Natural killer cell treated with Interleukin-12 subunit alpha and Interleukin-12 subunit beta and Interleukin-15 and Interleukin-18, amount 100 ng/mL, for 72 hours (primary cell): ENCODE measurements at places on chromosomes 4 and X. TPM values are rescaled to one million over a fixed set of nuclear protein-coding genes. Genes with fewer than 3 reads are reported as not detected.

Gene MXRA5
- not detected for total RNA-seq

Gene TRIML2
- not detected for total RNA-seq

Gene ABLIM2
- total RNA-seq = 0.24 TPM

Gene KCND1
- total RNA-seq = 3.3 TPM

Gene FUNDC2
- total RNA-seq = 47.2 TPM

Gene SULT1E1
- total RNA-seq = not detected

Gene TTC29
- total RNA-seq = not detected

Gene DCAF12L1
- total RNA-seq = not detected

Gene NDST3
- not detected for total RNA-seq

Gene FGB
- not detected for total RNA-seq

Gene CABS1
- total RNA-seq = not detected

DNA sequence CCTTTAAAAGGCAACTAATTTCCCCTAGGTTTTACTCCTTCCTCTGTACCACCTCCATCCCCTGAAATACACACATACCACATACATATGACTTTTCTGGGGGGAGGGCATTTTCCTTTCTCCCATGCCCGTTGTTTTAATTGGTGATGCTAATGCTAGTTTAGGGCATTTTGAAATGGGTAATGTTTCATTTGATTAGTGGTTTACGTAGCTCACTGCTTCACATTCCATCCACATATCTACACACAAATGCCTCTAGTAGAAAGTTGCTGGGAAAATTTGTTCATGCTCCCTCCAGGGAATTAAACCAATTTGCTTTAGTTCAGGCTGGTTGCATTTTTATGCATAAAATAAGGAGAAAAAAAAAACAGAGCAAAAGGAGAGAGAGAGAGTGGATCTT is 231.2 kb downstream of the FRAS1 start:
- H3K36me3 ChIP-seq = no peaks in the 10 kb centered on the region
- H3K27me3 ChIP-seq = peaks cover 11% of the 10 kb centered on the region
- no peaks in the 10 kb centered on the region for H3K4me1 ChIP-seq
- H3K27ac ChIP-seq = no peak overlapping the region
- no peak for DNase-seq

DNA sequence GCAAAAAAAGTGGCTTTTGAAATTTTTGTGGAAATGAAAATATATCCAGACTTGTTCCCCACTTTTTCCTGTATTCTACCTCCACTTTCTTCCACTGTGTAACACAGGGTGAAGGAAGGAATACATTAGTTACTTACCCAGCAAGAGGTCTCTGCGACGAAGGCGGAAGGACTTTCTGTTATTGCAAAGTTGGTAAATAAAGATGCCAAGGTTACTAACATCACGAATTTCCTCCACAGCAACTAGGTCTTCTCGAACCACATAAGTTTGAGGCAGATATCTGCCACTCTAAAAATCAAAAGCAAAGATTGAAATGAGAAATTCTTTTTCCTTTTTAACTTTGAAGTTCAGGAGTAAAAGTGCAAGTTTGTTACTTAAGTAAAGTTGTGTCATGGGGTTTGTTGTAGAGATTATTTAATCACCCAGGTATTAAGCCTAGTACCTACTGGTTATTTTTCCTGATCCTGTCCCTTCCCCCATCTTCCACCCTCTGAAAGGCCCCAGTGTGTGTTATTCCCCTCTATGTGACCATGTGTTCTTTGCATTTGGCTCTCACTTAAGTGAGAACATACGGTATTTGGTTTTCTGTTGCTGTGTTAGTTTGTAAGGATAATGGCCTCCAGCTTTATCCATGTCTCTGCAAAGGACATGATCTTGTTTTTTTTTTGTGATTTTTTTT is 5.8 kb downstream of the ITM2A start:
- no peaks in the 10 kb centered on the region for H3K27me3 ChIP-seq
- peaks cover 18% of the 10 kb centered on the region for H3K36me3 ChIP-seq
- no peak for DNase-seq
- H3K4me1 ChIP-seq = peaks cover 7% of the 10 kb centered on the region
- H3K4me3 ChIP-seq = no peak overlapping the region

DNA sequence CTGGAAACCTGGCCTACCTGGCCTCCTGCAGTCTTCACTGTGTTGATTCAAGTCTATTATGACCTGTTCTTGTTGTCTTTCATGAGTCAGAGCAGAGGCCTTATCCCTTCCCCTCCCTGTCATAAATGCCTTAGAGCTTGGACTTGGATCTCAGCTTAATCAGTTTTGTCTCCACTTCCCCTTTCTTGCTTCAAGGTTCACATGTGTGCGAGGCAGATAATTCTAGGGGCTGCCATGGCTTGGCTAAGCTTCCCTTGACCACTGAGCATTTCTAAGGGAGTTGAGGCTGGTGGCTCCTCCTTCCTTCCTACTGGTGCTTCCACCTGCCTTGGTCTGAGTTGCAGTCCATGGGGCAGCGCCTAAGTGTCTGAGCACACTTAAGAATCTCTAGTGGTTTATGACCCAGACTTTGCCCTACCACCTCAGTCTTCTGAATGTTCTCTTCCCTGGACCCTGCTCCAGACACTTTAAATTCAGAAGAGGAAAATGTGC is 1.7 kb upstream of the HEPH start:
- no peak overlapping the region for H3K4me3 ChIP-seq
- DNase-seq = no peak
- no peaks in the 10 kb centered on the region for H3K4me1 ChIP-seq
- H3K27ac ChIP-seq = no peak overlapping the region
- H3K27me3 ChIP-seq = peaks cover 21% of the 10 kb centered on the region

DNA sequence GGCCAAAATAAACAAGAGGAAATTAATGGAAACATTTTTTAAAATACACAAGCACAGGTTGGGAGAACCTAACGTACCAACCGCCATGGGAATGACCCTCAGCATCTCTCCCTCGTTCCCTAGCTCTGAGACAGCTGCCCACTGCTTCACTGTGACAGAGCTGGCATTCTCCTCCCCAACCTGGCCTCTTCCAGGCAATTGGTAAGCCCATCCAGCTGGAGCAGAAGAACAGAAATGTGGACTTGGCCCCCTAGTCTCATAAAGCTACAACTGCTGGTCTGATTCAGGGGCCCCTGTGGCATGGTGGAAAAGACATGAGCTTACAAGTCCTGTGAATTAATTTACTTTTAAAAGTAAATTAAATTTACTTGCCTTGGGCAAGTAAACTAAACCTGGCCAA is 245.1 kb downstream of the PTTG2 start:
- no peak overlapping the region for H3K4me3 ChIP-seq
- H3K36me3 ChIP-seq = no peaks in the 10 kb centered on the region
- no peak for DNase-seq
- H3K4me1 ChIP-seq = no peaks in the 10 kb centered on the region

- no peaks in the 10 kb centered on the region for H3K27me3 ChIP-seq
- H3K36me3 ChIP-seq = no peaks in the 10 kb centered on the region
- no peaks in the 10 kb centered on the region for H3K4me1 ChIP-seq
These were observed 35.1 kb downstream of the PPEF2 start for GRCh38 chr4:75867130-75867529.

DNA sequence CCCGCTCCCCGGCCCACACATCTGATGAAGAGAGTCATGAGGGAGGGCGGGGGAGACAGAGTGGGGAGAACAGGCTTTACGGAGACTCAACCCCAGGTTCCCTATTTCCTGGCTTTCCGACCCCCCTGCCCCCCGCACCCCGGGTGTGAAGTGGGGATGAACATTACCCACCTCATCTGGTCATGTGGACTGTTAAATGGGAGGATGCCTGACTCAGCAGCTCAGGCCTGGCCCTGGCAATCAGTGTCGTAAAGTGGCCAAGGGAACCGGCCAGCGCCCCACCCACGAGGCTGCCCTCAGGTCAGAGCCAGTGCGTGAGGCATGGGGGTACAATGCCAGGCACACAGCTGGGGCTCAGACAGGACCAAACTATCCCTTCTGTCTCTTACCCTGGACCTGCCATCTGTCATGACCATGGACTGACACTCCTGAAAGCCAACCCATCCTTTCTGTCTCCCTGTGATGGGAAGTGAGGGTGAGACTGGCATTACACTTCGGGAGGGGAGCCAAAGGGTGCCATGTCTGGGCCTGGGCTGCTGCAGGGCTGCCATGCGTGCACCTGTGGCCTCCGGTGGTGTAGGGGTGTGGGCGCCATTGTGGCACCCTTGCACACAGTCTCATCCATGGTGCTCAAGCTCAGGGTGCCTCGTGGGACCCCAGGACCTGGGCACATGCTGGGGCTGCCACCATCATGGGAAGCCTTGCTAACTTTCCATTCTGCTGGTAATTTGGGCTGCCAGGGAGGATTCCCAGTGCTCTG is 106.1 kb upstream of the PSAPL1 start:
- DNase-seq = no peak
- peaks cover 14% of the 10 kb centered on the region for H3K4me1 ChIP-seq
- no peaks in the 10 kb centered on the region for H3K36me3 ChIP-seq

DNA sequence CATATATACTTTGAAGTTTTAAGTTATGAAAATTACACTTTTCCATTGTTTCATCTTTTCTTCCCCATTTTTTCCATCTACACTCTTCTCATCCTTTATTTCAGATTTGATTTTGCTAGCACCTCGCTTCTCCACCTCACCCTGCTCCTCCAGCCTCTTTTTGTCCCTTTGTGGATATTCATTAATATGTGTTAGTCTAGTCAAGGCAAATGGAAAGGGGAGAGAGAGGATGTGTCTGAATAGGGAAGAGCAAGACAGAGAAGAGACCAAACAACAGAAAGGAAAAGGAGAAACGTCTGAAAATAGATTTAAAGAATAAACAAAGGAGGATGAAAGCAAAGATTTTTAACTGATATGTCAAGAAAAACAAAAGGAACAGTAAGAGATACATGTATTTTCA is 24.1 kb downstream of the GPM6A start:
- no peaks in the 10 kb centered on the region for H3K36me3 ChIP-seq
- H3K27me3 ChIP-seq = no peaks in the 10 kb centered on the region
- H3K4me3 ChIP-seq = no peak overlapping the region
- H3K27ac ChIP-seq = no peak overlapping the region
- no peak for DNase-seq

- H3K36me3 ChIP-seq = peaks cover 4% of the 10 kb centered on the region
- no peak for DNase-seq
- no peak overlapping the region for H3K27ac ChIP-seq
- H3K4me1 ChIP-seq = no peaks in the 10 kb centered on the region
- H3K27me3 ChIP-seq = no peaks in the 10 kb centered on the region
- no peak overlapping the region for H3K4me3 ChIP-seq
These were observed 1076.2 kb downstream of the C4orf33 start for GRCh38 chr4:130172156-130172555.

DNA sequence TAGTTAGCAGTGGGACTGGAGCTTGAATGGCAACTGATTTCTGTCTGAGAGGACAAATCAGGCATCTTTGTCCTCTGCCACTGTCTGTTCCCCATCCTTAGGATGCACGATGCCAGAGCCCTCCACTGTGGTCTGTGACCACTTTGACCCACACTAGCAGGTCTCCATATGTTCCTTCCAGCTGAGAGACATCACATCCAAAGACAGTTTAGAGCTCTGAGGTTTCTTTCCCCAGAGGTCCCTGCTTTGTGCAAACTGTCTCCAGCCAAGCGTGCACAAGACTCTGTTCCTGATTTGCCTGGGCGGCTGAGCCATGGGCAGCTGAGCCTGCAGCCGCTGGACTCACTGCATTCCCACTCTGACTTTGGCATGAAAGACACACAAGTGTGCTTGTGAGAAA is 98.0 kb downstream of the PTTG2 start:
- H3K4me3 ChIP-seq = no peak overlapping the region
- H3K36me3 ChIP-seq = peaks cover 6% of the 10 kb centered on the region
- H3K27me3 ChIP-seq = no peaks in the 10 kb centered on the region
- DNase-seq = no peak
- peaks cover 9% of the 10 kb centered on the region for H3K4me1 ChIP-seq

DNA sequence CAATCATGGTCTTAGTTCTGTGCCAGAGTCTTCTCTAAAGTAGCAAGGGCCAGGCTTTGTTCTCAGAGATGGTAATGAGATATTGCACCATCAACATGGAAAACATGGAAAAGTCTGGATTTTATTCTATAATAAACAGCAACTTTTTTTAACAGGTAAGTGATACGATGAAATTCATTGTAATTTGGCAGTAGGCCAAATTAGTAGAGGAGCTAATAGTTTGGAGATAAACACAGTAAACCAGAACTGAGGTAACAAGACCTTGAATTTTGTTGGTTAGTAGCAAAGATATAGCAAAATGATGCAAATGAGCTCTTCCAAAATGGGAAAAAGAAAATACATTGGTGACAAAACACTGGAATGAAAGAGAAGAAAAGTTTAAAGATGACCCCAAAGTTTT is 126.6 kb downstream of the TET2 start:
- no peaks in the 10 kb centered on the region for H3K27me3 ChIP-seq
- H3K27ac ChIP-seq = peak overlapping the region; percentile 81

- H3K4me3 ChIP-seq = no peak overlapping the region
- H3K27ac ChIP-seq = no peak overlapping the region
- H3K4me1 ChIP-seq = no peaks in the 10 kb centered on the region
These were observed 11.4 kb upstream of the EXOC1L start for GRCh38 chr4:55808186-55808585.

GRCh38 chr4:39263895-39264294 is 81.6 kb downstream of the WDR19 start:
- no peaks in the 10 kb centered on the region for H3K36me3 ChIP-seq
- H3K4me1 ChIP-seq = no peaks in the 10 kb centered on the region
- no peak overlapping the region for H3K4me3 ChIP-seq
- H3K27me3 ChIP-seq = no peaks in the 10 kb centered on the region

GRCh38 chr4:10009861-10010500 is 11.3 kb downstream of the SLC2A9 start:
- H3K4me3 ChIP-seq = no peak overlapping the region
- H3K27ac ChIP-seq = no peak overlapping the region
- H3K36me3 ChIP-seq = no peaks in the 10 kb centered on the region

DNA sequence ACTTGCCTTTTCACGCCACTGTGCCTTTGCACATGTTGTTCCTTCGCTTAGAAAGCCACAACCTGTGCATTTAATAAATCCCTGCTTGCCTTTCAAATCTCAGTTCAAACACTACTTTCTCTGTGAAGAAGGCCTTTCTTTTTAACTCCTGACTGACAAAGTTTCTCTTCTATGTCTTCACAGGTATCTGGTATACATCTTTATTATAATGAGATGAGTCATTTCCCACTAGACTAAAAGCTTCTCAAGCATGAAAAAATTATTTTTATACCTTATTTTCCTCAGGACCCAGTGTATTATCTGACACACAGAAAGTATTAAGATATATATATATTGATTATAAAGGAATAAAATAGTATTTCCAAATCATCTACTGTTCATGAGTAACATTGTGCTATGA is 189.9 kb downstream of the TBCK start:
- no peaks in the 10 kb centered on the region for H3K4me1 ChIP-seq
- no peak overlapping the region for H3K27ac ChIP-seq
- peaks cover 4% of the 10 kb centered on the region for H3K36me3 ChIP-seq

DNA sequence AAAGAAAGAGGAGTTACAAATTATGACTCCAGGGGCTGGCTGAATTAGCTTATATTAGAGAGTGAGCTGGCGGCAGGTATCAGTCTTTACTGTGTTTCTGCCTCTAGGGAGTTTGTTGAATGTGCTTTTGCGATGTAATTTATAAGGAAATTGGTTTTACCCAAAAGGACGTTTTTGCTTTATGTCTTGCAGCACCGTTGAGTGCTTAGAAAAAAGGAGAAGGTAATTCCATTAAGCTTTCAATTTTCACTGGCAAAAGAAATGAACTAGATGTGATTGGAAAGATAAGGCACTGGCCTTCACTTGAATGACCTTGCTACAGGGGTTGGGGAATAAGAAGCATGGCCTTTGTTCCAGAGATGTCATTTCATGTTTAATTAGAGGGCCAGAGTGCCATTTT is 74.9 kb upstream of the CBR4 start:
- no peaks in the 10 kb centered on the region for H3K27me3 ChIP-seq
- no peak for DNase-seq
- no peaks in the 10 kb centered on the region for H3K36me3 ChIP-seq
- H3K4me1 ChIP-seq = peaks cover 5% of the 10 kb centered on the region
- no peak overlapping the region for H3K4me3 ChIP-seq
